ENCODE measurements at places on chromosomes 11 and 22.

- no peak for DNase-seq
Observed at GRCh38 chr11:71302534-71302909, 50.1 kb upstream of the SHANK2 start.

GRCh38 chr11:77154381-77155081 lies 26.5 kb downstream of the MYO7A start:
- no peak for DNase-seq

DNA sequence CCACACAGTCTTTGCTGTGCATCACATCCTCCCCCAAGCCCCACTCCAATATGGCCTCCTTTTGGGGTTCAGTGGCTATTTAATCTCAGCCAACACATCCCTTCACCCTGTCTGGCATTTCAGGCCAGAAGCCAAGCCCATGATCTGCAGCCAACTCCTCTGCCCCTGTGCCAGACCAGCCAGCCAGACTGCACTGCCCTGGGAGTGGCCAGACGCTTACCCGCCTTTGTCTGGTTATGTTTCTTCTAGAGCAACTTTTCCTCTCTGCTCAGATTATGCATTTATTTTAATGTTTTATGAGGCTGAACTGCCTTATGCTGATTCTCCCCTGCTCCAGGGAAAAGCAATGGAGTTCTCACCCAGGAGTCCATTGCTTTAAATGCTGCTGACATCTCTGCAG lies 206.7 kb upstream of the TBCEL start:
- no peak for DNase-seq

GRCh38 chr11:105245781-105246315 lies 106.3 kb upstream of the CARD18 start:
- DNase-seq: no peak

GRCh38 chr22:38016182-38017151 lies 32.1 kb upstream of the SOX10 start:
- no peak for DNase-seq

DNA sequence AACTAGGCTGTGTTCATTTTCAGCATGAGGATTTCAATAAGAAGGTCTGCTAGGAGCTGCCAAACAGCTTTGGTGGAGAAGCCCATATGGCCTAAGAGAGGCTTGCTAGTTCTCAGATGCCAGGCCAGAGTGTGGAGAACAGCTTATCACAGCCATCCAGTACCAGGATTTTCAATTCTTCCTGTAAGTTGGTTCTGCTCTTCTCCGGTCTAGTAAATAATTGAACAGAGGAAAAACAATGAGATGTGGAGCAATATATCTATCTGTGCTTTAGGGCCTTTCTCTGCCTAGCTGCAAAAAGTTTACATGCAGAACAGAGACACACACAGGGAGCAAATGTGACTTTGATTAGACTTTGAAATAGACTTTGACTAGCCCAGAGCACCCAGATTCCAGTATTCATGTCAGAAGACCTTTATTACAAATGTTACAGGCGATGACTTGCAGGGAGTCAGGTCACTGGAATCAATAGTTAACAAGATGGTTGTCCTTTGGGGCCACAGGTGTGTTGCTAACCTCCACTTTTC lies 19.8 kb upstream of the PPP2R1B start:
- no peak for DNase-seq

DNA sequence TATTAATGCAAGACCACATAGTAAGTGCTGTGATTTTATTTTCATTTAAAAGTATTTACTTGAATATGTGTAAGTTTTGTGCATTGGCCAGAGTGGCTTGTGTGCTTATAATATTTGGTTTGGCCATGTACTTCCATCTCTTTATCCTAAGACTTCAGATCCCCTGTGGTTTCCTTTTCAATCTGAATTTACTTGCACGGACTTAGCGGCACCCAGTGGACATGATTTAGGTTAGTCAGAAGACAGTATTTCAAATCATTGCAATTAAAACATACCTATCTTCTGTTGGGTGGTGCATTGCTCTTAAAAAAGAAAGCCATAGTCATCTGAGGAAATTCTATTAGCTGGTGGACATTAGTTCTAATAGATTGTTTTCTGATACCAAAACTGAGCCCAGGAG lies 30.7 kb downstream of the PIWIL4 start:
- DNase-seq: no peak

GRCh38 chr11:95913830-95914615 lies 9.9 kb downstream of the MTMR2 start:
- DNase-seq: no peak

- no peak for DNase-seq
Observed at GRCh38 chr11:83971063-83971462, 684.9 kb upstream of the CCDC90B start.

DNA sequence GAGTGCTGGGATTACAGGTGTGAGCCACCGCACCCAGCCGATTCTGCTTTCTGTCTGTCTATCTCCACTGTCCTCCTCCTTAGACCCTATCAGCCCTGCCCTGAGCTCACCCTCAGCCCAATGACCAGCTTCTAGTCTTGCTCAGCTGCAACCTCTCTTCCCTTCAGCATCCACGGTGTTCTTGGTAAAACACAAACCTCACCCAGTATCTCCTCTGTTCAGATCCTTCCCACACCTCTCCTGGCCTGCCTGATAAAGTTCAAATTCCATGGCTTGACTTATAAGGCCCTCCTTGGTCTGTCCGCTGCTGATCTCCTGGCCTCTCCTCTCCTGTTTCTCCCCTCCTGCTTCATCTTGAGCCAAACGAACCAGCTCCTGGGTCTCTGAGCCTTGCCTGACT lies 14.5 kb upstream of the NCF4 start:
- no peak for DNase-seq

DNA sequence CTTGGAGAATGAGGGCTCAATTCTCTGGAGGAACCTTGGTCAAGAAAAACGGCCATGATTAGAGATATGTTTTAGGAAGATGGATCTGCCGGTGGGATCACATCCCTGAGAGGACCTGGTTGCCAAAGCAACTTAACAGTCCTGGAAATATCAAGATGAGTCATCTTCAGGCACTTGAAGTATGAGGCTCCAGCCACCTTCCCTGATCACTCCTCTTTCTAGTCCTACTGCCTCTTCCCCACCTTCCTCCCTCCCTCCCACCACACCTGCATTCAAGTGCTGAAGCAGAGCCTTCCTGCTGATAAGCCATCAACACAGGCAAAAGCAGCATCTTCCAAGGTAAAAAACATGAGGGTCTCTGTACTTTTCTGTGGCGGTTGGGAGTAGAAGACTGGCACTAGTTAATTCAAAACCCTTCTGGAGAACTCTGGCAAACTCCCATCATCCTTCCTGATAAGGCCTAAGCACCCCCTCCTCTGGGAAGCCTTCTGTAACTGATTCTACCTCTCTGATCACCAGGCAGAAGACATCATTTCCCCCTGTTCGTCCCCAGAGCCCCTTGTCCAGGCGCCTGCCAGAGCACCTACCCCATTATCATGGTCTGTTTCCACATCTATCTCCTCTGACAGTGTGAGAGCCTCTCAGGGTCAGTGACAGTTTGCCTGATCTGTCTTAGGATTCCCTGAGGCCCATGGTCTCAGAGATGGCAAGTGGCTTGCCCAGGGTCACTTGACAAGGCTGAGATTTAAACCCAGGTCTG lies 79.8 kb downstream of the CLPB start:
- DNase-seq: no peak

DNA sequence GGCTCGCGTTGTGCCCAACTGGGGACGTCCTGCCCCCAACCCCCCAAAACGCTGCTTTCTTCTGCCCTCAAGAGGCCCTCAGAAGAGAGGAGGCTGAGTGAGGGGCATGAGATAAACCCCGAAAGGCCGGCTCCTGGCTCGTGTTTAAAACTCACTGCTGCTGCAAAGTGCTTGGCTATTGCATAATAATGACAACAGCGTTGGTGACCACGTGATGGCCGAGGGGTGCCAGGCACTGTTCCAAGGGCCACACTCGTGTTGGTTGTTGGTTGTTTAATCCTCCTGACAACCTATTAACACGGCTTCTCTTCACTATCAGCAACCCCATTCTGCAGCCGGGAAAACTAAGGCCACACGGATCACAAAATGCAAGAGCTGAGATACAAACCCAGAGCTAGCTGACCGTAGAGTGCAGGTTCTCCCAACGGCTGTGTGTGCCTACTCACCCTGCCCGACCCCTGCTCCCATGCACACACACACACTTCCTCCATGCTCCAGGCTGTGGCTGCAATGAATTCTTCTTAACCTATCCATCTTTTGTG lies 51.0 kb downstream of the ANO1 start:
- DNase-seq: no peak
